DMS79 (cell line): ENCODE measurements at places on chromosomes 3 and 15.

GRCh38 chr15:100042558-100042957, 299.2 kb downstream of the ADAMTS17 start:
- DNase-seq: no peak

- DNase-seq: no peak
Measured at GRCh38 chr3:59658274-59658673, 608.4 kb upstream of the CFAP20DC start.

DNA sequence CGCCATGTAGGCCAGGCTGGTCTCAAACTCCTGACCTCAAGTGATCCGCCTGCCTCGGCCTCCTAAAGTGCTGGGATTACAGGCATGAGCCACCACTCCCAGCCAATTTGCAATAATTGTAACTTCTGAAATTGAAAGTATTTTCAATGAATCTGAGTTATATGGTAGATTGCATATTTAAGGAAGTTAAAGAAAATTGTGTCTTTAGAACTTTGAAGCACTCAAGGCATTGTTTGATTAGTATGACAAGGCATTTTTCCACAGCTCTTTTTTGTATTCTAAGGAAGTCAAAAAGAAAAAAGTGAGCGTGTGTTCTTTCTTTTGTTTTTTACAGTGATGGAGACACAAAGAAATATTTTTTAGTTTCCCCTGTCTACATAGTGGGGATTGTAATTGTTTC, 15.7 kb upstream of the RPLP1 start:
- no peak for DNase-seq

DNA sequence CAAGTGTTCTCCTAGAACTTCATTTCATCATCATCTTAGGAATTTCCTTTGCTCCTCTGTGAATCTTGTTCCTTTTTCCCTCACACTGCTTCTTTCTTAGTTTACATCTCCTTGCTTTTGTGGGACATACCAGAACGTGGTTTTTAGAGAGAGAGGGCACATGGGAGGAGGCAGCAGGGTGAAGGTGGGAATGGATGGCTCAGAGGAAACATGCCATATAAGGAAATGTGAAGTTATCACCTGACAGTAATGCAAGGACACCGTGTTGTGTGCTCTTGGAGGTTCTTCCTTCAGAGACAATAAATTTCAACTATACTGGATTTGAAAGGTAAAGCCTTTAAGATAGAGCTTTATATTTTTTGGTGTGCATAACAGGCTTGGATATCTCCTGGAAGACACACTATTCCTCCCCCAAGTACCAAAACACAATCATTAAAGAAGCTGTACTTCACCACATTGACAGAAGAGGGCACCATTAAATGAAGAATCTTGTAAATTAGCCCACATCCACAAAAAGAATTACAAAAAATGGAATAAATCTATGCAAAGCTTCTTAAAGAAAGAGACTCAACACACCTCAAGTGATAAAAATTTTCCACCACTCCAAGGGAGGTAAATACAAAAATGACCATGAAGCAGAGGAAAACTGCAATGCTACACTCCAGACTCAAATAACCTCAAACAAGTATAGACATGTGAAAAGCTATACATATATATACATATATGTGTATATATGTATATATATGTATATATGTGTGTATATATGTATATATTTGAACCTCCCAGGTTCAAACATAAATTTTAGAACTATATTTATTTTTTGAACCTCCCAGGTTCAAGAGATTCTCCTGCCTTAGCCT, 26.1 kb downstream of the RPL39L start:
- no peak for DNase-seq

GRCh38 chr3:115081444-115081843, 65.6 kb downstream of the ZBTB20 start:
- no peak for DNase-seq

GRCh38 chr15:75023872-75024636, 664 bp downstream of the PPCDC start:
- DNase-seq: peak; percentile 11

- DNase-seq: no peak
Measured at GRCh38 chr15:50124631-50125030, 5.6 kb upstream of the ATP8B4 start.

DNA sequence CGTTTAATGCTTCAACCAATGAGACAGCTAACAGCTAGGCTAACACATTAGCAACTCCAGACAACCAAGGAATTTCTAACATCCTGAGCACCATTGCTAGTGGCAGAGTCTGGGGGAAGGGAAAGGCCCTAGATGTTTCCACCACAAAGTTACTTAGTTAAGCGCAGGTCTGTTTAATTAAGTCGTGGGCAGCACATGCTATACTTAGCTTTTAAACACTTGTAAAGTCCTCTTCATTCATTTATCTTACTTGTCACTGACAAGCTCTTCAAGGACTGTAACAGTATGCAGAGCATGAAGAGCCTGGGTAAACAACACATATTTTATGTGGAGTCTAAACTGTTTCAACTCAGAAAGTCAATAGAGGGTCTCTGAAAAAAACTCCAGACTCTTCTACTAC, 221.1 kb upstream of the WNT5A start:
- DNase-seq: peak; percentile 65

GRCh38 chr3:63228677-63229076, 49.4 kb upstream of the SYNPR start:
- DNase-seq: no peak

GRCh38 chr3:8482263-8482662, 19.4 kb upstream of the LMCD1 start:
- DNase-seq: no peak

DNA sequence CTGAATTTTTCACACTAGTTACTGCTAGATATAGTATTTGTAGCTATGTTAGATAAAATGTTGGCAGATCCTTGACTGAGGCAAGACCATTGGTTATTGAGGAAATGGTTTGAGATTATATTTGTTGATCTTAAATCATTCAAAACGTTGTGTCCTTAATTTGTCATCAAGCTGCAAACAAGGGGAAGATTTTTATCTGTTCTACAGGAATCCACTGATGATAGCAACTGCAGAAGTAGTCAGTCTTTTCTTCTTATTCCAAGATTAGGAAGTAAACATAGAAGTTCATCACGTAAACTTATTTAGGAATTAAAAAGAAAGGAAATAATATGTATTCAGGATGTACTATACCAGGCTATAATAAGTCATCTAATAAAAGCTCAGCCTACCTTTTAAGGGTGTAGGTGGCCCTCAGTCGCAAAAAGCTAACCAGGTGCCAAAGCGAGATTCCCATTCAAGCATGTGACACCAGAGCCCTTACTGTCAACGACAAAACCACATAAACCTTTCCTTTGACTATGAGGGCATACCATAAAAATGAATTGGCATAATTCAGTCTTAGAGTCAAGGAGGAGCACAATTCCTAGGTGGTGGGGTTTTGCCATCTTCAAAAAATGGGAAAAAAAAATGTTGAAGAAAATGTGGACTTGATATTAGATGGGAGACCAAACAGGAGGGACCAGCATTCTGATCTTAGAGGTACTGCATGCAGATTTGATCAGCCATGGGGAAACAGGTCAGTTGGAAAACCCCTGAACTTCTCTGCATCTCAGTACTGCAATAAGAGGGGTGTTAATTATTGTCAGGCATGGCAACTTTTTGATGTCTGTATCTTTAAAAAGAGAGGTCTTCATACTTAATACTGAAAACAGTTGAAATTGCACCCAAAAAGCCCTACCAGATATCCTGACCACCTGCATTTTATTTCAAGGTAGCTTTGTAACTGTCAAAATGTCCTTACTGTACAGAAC, 212.5 kb upstream of the UBE2E1 start:
- DNase-seq: no peak

- no peak for DNase-seq
Measured at GRCh38 chr15:80090879-80091503, 31.5 kb downstream of the ZFAND6 start.

GRCh38 chr3:18443665-18444594, 18.8 kb upstream of the SATB1 start:
- DNase-seq: no peak

GRCh38 chr3:194810076-194810475, 124.4 kb downstream of the FAM43A start:
- DNase-seq: no peak

GRCh38 chr3:100073049-100073713, 41.1 kb downstream of the FILIP1L start:
- no peak for DNase-seq

- DNase-seq: peak; percentile 74
Measured at GRCh38 chr3:124592658-124593441, 137.4 kb upstream of the UMPS start.

GRCh38 chr3:56547486-56547885, 9.5 kb upstream of the CCDC66 start:
- DNase-seq: no peak
